ENCODE measurements at places on chromosomes 13 and 19.

GRCh38 chr13:20209948-20210347, 17.2 kb upstream of the GJB2 start:
- ATAC-seq = no peak

- ATAC-seq = no peak
Measured at GRCh38 chr19:42030645-42031440, 36.8 kb upstream of the ATP1A3 start.

DNA sequence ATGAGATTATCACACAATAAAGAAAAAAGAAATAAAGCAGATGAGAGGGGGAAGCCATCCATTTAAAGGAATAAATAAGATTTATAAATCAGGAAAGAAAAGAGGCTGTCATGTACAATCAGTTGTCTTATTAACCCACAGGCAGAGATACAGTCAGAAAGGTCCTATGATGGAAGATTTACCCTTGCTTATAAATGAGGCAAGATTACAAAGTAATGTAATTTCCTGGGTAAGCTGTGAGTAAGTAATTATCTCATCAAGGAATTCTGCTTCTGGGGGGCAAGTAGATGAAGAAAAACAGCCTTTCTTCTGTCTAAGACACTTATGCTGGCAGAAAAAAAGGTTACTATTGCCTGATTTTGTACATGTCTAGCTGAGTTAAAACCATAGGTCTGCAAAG, 146.4 kb downstream of the FGF14 start:
- no peak for ATAC-seq

- peak; percentile 36 for ATAC-seq
Measured at GRCh38 chr13:109569958-109570711, 216.2 kb downstream of the IRS2 start.

DNA sequence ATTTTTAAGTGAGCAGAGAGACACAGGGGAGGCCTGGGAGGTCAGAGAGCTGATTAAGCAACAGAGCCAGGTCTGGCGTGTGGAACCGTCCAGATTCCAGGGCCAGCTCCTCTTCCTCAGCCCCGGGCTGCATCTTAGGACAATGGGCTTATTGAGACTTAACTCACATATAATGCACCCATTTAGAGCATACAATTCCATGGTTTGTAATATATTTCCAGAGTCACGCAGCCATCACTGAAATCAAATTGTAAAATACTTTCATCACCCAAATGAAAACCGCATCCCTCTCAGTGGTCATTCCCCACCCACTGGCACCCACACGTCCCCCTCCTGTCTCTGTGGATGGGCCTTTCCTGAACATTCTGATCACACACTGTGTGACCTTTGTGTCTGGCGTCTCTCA, 2.1 kb upstream of the HMG20B start:
- ATAC-seq = no peak

DNA sequence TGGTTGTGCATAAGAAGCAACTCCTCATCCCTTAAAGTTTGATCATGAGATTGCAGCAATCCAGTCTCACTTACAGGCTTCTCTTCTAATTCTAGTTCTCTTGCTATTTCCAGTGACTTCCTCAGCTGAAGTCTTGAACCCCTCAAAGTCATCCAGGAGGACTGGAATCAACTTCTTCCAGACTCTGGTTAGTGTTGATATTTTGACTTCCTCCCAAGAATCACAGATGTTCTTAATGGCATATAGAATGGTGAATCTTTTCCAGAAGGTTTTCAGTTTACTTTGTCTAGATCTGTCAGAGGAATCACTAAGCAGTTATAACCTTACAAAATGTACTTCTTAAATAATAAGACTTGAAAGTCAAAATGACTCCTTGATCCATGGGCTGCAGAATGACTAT, 81.3 kb upstream of the UBL3 start:
- no peak for ATAC-seq

DNA sequence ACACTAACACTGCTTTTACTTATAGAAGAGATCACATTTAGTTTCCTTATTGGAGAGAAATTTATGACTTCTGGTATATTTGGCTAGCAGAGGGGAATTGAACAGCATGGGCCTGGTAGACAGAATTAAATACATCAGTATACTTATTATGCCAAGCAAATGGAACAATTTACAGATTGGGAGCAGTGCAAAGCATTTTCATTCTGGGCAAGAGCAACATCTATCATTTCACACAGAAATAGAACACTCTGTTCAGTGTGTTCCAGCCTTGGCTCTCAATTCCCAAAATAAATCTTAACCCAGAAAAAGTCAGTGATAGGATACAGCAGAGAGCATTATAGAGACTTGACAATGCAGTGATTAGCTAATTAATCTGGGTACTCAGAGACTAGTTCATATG, 604.0 kb upstream of the SLITRK6 start:
- ATAC-seq = no peak

DNA sequence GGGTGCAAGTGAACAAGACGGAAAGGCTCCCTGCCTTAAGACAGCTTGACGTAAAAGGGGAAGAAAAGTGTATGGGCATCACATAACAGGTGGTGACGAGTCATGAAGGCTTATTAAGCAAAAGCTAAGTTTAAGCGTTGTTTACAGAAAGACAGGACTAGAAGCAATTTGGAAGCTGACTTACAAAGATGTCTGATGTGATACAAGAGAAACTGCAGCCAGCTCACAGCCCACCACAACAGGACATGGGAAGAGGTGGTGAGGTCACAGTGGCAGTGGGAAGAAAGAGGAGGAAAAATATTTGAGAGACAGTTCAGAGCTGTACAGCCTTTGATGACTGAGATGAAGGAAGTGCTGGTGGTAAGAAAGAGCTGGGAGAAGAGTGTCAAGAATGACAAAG, 181.6 kb downstream of the KLF12 start:
- no peak for ATAC-seq

DNA sequence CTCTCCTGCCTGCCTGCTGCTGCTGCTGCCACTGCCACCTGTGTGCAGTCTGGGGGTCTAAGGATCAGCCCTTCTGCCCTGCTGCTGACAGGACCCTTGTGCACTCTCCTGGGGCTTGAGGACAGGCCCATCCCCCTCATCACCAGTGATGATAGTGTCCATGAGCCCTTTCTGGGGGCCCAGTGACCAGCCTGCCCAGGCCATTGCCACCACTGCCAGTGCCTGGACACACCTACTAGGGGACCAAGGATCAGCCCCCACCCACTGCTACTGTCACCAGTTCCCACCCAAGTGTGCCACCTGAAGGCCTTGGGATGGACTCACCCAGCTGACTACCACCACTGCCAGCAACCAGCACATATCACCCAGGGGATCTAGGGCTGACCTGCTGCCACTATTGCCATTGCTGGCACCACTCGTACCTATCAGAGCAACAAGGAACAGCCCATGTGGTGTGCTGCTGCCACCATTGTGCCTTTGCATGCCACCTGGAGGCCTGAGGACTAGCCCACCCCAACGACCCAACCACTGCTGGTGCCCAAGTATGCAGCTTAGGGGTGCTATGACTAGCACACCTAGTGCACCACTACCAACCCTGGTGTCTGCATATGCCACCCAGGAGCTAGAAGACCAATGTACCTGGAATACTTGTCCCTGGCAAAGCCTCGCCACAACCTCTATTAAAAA, 994.3 kb downstream of the PCDH17 start:
- no peak for ATAC-seq

GRCh38 chr19:46488551-46488950, 7.1 kb downstream of the PNMA8B start:
- no peak for ATAC-seq
